ENCODE measurements at places on chromosomes 3 and 15. TPM values are rescaled to one million over a fixed set of nuclear protein-coding genes. Genes with fewer than 3 reads are reported as not detected.

DNA sequence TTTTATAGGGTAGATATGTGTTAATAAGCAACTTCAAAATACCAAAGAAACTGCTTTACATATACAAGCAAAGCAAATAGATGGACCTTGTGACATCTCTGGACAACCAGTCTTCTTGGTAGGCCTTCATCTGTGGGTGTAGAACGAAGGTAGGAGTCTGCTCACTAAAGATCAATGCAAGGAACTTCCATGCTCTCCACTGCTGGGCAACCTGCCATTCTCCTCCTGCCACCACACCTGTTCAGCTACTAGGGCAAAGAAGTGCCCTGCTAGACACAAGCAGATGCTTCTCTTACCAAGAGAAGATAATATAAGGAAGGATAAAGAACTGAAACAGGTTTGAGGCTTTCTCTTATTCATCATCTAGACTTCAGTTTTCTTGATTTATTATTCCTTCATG lies 12.6 kb downstream of the PPARG start:
- no peaks in the 10 kb centered on the region for H3K36me3 ChIP-seq
- no peak overlapping the region for H3K4me3 ChIP-seq
- no peaks in the 10 kb centered on the region for H3K4me1 ChIP-seq
- H3K27ac ChIP-seq = no peak overlapping the region
- DNase-seq = no peak
- H3K27me3 ChIP-seq = peaks cover 13% of the 10 kb centered on the region

Gene CCRL2
- 2.2 TPM for total RNA-seq

- DNase-seq = no peak
- H3K4me1 ChIP-seq = peaks cover 13% of the 10 kb centered on the region
- H3K4me3 ChIP-seq = no peak overlapping the region
- peak overlapping the region; percentile 26 for H3K27ac ChIP-seq
- no peaks in the 10 kb centered on the region for H3K36me3 ChIP-seq
Measured at GRCh38 chr15:63494408-63494807, 10.0 kb upstream of the USP3 start.

- DNase-seq = no peak
- H3K4me3 ChIP-seq = no peak overlapping the region
- H3K27me3 ChIP-seq = no peaks in the 10 kb centered on the region
- H3K27ac ChIP-seq = no peak overlapping the region
- H3K4me1 ChIP-seq = no peaks in the 10 kb centered on the region
Measured at GRCh38 chr3:94291686-94292085, 228.8 kb downstream of the NSUN3 start.

Gene ITGB5
- total RNA-seq = 2.2 TPM

DNA sequence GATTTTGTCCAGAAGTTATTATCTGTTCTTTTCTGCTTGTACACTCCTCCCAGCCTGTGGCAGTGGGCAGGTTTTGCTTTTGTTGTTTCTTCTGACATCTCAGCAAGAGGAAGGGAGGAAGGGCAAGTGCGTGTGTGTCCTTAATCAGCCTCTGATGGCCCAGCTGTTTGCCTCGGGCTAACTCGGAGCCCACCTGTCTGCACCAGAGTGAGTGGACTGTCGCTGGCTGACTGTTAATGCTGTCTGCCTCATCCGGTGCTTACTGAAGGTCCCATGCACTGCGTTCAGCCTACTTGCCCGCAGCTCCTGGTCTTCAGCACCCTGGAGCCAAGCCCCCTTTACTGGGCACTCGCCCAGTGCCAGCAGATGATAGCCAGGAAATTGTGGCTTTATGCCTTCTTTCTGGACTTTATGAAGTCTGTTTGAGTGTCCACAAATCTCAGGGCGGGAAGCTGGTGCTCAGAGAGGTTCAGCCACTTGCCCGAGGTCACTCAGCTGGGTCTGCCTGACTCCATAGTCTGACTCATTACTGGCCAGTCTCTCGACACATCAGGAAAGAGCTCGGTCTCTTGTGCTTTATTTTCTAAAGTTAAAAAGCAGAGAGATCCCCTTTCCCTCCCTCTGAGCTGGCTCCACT lies 89.5 kb downstream of the CHRNA7 start:
- DNase-seq = no peak
- H3K27me3 ChIP-seq = peaks cover 1% of the 10 kb centered on the region
- H3K4me3 ChIP-seq = no peak overlapping the region

Gene CACNA1D
- 1.2 TPM for total RNA-seq

Gene ANKUB1
- not detected for total RNA-seq

Gene SLC51B
- not detected for total RNA-seq

Gene DLEC1
- total RNA-seq = 0.12 TPM

DNA sequence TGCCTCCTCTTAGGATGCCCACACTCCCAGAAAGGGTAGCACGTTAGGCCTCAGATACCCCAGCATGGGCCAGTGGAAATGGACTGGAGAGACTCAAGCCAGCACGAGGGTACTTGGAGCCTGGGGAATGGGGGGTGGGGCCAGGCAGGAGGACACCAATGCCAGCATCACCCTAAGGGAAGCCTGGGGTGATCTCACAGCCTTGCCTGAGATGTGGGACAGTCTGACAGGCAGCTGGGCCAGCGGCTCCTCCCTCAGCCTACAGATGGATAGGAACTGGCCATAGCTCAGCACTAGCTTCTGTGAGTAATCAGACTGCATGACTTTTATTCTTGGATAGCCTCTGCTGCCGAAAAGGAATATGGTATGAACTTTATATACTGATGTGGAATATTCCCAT lies 59.6 kb upstream of the MRPS22 start:
- no peaks in the 10 kb centered on the region for H3K36me3 ChIP-seq
- no peaks in the 10 kb centered on the region for H3K27me3 ChIP-seq
- no peaks in the 10 kb centered on the region for H3K4me1 ChIP-seq
- no peak for DNase-seq
- no peak overlapping the region for H3K4me3 ChIP-seq

Gene KIF9
- total RNA-seq = 3.4 TPM

Data from activated T-helper 1 cell treated with anti-CD3 and anti-CD28 coated beads, Interleukin-12 subunit alpha, Interleukin-12 subunit beta, Interleukin-2, Interleukin-4 antibody, amounts not matched to agents 30 ng/mL and 10 ng/mL and 1 ng/mL, durations not matched to agents 14 hours and 24 hours and 36 hours (primary cell).